NCI-H1092 treated with DMSO at 0.1 percent for 48 hours (cell line): ENCODE measurements at places on chromosomes 4 and X.

DNA sequence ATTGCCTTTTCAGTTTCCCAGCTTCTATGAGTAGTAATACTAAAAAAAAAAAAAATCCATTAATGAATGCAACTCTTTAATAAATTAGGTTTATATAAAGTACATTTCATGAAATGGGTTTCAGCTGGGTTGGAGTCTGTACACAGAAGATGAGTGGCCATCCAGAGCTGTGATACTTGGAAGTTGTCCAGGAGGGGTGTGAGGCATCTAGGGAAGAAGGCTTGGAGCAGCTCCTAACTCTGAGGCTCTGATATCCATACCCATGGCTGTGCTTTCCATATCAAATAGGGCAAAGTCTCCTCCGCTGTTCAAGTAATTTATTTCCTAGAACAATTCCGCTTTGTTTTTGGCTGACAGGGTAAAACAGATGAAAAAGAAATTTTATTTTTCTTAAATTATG, 423.3 kb upstream of the TENM3 start:
- peak; percentile 87 for DNase-seq

DNA sequence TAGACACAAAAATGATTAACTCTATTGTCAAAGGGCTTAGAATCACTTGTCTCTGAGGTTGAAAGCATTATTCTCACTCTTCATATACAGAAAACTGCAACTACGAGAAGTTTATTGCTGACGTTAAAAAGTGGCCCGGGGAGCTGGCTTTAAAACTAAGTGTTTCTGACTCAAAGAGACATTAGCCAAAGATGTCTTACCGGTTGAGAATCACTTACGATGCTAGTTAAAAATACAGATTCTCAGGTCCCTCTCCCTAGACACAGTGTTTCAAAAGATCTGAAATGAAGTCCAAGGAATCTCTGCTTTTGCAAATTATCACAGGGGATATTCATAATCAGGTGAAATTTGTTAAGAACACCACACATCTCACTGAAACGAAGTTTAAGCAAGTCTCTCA, 1.2 kb downstream of the GNPDA2 start:
- DNase-seq: no peak

DNA sequence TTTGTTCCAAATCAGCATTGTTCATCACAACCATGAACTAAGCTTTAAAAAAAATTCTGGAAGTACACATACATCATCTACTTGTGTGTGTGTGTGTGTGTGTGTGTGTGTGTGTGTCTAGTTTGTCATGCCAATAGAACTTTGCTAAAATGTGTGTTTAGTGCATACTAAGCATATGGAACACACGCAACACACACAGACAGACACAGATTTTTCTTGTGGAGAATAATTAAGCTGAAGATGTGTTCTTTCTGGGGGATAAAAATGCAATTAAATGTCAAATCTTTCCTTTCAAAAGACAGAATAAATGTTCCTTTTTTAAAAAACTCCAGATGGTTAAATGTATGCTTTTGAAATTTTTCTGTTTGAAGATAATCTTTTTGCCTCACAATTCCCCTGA, 530.4 kb upstream of the INTU start:
- DNase-seq: no peak

- no peak for DNase-seq
Observed at GRCh38 chr4:54746218-54746617, 88.5 kb downstream of the KIT start.

DNA sequence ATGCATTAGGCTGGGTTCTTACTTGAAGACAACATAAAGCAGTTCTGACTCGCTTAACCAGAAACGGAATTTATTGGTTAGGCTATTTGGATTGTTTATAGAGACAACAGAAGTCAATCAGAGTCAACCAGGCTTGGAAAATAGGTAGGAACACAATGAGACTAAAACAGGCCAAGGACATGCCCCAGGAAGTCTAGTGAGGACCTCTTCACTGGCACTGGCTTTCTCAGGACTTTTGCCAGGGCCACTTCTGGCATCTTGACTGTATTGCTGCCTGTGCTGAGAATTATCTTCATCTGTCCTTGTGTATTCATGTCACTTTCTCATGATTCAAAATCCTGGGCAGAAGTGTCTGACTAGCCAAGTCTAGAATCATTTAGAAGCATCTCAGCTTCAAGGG, 19.6 kb downstream of the PGAM4 start:
- DNase-seq: no peak

DNA sequence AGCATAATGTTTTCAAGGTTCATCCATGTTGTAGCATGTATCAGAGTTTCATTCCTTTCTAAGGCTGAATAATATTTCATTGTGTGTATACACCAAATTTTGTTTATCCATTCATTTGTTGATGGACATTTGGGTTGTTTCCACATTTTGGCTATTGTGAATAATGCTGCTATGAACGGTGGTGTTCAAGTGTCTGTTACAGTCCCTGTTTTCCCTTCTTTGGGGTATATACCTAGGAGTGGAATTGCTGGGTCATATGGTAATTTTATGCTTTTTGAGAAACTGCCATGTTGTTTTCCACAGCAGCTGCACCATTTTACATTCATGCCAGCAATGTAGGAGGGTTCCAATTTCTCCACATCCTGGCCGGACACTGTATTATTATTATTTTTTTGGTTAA, 3.4 kb upstream of the USP9X start:
- no peak for DNase-seq

GRCh38 chr4:180832073-180832472, 1411.1 kb upstream of the TENM3 start:
- no peak for DNase-seq

GRCh38 chrX:132648895-132649294, 160.1 kb upstream of the MBNL3 start:
- DNase-seq: no peak

GRCh38 chr4:114393295-114394038, 205.1 kb upstream of the UGT8 start:
- no peak for DNase-seq

GRCh38 chr4:138034871-138035270, 207.3 kb downstream of the SLC7A11 start:
- DNase-seq: no peak

- DNase-seq: no peak
Observed at GRCh38 chr4:8090744-8091301, 67.8 kb downstream of the ABLIM2 start.

DNA sequence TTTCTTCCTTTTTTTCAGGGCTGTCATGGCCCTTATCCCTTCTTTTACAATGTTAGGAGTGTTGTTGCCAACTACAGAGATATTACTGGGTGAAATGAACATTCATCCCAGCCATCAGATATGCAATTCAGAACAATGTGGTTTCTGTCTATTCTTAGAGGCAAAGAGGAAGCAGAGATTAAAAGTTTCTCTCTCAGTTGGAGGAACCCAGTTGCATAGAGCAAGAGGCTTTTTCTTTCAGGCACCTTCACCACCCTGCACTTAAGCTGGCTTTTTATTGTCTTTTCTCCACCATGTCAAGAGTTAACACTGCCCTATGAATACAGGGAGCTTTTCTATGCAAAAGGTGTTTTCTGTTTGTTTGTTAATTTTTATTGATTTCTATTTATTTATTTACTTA, 1559.6 kb upstream of the IGFBP7 start:
- no peak for DNase-seq

DNA sequence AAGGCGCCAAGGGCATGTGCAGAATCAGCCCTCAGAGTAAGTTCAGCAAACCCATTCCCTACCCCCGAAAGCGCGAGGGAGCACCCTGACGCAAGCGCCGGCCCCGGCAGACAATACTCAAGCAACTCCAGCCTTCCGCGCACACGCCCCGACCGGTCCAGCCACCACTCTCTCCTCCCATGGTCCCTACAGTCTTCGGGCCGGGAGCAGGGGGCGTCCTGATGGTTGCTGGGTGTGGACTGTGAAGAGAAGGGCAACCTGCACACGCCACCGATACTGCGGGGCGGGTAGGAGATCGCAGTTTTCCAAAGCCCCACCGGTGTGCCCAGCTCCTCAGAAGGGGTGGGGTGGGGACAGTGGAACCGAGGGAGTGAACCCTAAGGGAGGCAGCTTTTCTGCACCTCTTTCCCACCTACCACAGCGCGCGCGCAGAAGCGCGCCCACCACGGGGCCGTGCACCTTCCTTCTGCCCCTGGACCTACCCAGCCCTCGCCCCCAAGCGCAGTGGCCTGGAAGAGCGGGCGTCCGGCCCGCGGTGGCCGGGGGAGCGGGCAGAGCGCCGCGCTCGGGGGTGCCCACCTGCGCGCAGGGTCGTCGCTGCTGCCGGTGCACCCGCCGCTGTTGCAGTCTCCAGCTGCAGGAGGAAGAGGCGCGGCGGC, 650.2 kb upstream of the DIPK2B start:
- peak; percentile 51 for DNase-seq

DNA sequence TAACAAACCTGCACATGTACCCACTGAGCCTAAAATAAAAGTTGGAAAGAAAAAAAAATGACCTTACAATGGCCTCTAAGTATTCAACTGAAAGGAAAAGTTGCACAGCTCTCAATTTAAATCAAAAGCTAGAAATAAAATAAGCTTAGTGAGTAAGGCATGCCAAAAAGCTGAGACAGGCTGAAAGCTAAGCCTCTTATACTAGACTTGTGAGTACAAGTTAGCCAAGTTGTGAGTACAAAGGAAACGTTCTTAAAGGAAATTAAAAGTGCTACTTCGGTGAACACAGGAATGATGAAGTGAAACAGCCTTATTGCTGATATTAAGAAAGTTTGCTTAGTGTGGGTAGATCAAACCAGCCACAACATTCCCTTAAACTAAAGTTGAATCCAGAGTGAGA, 707.9 kb upstream of the PITX2 start:
- no peak for DNase-seq

DNA sequence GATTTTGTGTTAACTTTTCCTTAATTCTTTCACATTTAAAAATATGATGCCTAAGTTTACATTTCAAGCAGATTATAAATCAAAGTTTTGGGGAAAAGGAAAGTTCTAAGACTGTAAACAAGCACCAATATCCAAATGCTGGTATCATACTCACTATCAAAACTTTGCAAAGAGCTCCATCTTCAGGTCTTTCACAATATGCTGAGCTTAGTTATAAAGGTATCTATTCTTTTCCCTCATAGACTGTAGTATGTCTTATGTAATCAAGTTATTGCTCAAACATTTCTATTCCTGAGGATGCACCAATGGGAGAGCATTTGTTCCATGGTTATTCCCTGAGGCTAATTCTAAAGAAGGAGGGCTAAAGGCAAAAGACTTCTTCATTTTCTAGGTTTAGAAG, 207.9 kb upstream of the FAM241A start:
- peak; percentile 30 for DNase-seq

DNA sequence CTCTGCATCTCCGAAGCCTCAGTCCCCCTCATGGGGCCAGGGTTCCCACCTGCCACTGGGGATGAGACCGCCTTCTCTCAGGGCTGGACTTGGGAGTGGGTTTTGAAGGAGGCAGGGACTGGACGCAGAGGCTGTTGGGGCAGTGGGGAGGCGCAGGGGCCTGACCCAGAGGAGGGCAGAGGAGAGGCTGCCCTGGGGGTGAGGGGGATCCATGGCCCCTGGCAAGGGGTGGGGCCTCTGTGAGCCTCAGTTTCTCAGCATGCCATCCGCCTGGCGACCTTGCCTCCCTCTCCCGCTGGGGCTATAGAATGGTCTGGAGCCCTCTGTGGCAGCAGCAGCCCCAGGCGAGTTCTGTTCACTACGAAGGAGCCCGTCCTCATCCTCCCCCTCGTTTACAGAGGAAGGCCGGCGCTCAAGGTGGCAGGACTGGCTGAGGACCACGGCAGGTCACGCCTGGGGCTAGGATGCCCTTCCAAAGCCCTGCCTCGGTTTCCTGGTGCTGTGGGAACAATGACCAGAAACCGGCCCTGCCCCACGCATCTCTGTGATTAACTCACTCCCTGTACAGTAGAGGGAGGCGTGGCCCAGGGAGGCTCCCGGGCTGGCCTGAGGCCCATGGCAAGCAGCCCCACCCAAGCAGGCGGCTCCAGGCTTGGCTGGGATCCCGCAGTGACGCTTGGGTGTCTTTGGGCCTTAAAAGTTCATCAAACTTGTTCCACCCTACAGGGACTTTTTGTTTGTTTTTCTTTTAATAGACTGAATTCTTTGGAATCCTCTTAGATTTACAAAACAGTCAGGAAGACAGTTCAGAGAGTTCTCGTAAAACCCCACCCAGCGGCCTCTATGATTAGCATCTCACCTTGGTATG, 16.0 kb upstream of the SH3TC1 start:
- no peak for DNase-seq
